ENCODE measurements at places on chromosomes 7 and 10.

DNA sequence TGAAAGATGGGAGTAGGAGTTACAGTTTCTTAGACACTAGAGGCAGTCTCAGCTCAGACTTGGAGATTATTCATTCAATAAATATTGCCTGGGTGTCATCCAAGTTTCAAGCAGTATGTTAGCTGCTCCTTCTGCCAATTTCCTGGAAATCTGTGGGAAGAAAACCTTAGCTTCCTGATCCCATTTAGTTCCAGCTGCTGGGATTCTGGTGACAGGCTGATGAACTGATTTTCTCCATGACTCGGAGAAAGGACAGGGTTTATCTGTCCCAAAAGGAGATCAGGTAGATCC, 95.8 kb downstream of the CLEC2L start:
- ATAC-seq, result no peak

- no peak for ATAC-seq
Measured at GRCh38 chr10:121838931-121839330, 88.9 kb downstream of the ATE1 start.

DNA sequence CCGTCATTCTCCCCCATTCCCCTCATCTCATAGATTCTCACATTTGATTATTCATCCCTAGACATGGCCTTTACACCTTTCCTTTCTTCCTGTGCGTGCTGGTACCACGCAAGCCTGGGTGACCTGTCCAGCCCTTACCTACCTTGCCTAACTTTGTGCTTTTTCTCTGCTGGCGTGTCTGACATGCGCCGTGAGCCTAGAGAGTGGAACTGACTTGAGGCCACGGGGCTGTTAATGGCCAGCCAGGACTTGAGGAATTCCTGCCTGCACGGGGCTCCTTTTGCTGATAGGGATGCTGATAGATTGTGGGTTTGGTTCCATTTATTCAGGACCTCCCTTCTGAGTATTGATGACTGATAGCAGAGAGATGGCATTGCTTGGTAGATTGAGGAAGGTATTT, 134.2 kb downstream of the DOCK1 start:
- ATAC-seq, result no peak

GRCh38 chr10:21336476-21337170, 188.9 kb downstream of the SKIDA1 start:
- no peak for ATAC-seq

DNA sequence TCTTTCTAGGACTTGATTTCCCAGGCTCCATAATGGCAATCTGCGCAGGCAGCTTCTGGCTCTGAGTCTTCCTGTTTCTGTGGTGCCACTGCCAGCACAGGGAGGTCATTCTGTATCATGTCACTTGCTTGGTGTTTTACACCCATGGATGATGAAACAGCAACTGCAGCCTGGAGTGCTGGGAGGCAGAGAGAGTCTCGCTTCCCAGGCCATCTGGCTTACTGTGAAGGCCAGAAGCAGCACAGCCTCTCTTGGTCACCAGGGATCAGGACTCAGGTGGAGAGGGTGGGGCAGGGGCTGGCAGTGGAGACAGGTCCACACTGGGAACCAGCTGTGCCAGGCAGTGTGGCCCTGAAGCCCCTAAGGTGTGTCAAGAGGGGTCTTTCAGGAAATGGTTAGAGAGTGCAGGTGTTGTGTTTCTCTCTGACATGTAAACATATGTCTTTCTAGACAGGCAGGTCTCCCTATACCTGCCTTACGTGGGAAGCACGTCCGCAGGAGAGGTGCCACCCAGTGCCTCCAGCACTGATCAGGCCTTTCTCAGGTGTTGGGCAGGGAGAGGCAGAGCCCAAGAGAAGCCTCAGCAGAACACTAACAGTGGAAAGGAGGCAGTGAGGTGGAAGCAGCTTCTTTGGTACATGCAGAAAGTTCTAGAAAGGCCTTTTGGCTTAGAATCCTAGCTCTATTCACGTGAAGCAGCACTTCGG, 71.4 kb downstream of the INSIG1 start:
- no peak for ATAC-seq
